ENCODE measurements at places on chromosomes 2 and 18.

GRCh38 chr2:1967242-1968208, 223.2 kb upstream of the PXDN start:
- no peak for DNase-seq

- DNase-seq: no peak
Measured at GRCh38 chr18:22132258-22132657, 37.1 kb upstream of the GATA6 start.

GRCh38 chr18:44766450-44766849, 85.8 kb downstream of the SETBP1 start:
- DNase-seq: peak; percentile 41

DNA sequence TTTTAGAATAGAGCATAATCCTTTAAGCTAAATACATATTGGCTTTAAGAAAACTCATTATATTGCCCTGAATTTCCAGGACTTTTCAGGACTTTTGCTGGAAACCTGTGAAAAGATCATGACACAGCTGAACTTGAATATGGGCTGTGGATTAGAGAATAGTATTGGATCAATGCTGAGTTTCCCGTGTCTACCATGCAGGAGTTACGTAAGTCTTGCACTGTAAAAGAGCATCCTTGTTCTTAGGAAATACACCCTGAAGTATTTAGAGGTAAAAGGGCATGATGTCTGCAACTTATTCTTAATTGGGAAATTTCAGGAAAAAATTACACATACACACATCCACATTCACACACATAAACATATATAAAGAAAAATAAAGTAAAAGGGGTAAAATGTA, 82.1 kb downstream of the ZFP36L2 start:
- peak; percentile 72 for DNase-seq

DNA sequence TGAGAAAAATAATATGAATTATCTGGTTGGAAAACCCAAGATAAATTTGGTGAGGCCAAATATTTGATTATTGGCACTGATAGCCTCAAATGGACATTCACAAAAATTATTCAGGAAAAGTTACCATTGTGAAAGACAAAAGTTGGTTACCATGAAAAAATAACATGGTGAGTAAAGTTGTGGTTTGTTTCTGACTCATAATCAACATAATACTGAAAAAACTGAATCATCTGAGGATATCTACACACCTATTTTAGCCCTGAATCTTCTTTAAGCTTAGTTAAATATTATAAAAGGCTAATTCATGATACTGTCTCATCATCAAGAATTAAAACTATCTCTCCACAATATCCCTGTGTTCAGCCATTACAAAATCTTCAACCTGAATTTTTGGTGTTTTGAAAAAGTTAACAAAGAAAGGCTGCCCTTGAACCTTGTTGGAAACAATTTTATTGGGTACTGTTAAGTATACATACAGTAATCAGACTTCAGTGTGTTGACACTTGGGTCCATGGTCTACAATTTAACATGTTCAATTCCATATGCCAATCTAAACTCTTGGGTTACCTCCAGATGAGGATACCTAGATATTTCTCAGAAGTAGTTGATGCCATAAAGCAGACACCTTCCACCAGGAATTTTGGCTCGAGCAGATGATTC, 607.5 kb upstream of the SLC39A10 start:
- DNase-seq: no peak
